Activated CD4-positive, alpha-beta T cell treated with anti-CD3 and anti-CD28 coated beads, Interleukin-2, amount 50 U/mL, for 1 hour (primary cell): ENCODE measurements at places on chromosomes 1 and 21.
A peak's percentile ranks its signal among the peaks of the same experiment; 100 is the strongest.

- DNase-seq = no peak
Observed at GRCh38 chr1:229012823-229013222, 258.1 kb upstream of the RAB4A start.

DNA sequence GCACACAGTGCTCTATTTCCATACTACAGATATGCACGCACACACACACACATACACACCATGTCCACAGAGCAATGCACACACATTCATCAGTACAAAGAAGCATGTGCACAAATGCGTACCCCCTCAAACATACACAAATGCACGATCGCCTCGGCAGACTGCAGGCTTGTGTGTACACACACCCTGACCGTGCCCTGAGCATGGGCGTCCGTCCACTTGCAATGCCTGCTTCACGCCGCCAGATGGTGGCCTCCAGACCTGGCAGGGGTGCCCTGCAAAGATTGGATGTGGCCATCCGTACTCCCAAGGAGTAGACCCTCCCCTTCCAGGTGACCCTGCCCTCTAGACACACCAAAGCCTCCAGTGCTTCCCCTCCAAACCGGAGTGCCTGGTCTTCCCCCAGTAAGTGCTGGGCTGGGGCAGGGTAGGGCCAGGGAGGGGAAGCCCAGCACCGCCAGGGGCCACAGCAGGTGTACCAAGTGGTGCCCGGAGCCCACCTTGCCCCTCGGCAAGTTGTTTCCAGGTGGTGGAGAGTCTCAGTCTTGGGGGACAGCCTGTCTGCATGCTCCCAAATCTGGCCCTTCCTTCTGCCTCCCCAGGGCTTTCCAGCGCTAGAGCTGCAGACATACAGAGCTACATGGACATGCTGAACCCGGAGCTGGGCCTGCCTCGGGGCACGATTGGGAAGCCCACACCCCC lies 20.6 kb downstream of the ESPN start:
- peak; percentile 52 for DNase-seq

- no peak for DNase-seq
Observed at GRCh38 chr1:59389847-59390246, 93.0 kb downstream of the FGGY start.

DNA sequence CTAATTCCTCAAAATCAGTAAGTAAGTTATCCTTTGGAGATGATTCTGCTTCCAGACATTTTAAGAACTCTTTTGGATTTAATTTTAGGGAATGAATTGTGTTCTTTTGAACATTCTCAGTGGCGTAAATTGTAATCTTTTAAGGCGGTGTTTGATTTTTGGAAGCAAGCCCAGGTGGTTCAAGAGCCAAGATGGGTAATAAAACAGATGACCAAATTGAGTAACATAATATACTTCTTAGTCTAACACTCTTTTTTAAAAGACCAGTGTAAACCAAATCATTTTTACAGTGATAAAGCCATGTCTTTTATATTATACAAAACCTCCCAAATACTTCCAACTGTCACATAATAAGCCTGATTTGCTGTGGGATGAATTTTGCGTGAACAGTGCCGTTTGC lies 133.8 kb downstream of the LRRC40 start:
- no peak for DNase-seq

- no peak for DNase-seq
Observed at GRCh38 chr21:35106246-35106835, 57.2 kb upstream of the RUNX1 start.

- no peak for DNase-seq
Observed at GRCh38 chr21:32392299-32392879, 423 bp downstream of the URB1 start.

DNA sequence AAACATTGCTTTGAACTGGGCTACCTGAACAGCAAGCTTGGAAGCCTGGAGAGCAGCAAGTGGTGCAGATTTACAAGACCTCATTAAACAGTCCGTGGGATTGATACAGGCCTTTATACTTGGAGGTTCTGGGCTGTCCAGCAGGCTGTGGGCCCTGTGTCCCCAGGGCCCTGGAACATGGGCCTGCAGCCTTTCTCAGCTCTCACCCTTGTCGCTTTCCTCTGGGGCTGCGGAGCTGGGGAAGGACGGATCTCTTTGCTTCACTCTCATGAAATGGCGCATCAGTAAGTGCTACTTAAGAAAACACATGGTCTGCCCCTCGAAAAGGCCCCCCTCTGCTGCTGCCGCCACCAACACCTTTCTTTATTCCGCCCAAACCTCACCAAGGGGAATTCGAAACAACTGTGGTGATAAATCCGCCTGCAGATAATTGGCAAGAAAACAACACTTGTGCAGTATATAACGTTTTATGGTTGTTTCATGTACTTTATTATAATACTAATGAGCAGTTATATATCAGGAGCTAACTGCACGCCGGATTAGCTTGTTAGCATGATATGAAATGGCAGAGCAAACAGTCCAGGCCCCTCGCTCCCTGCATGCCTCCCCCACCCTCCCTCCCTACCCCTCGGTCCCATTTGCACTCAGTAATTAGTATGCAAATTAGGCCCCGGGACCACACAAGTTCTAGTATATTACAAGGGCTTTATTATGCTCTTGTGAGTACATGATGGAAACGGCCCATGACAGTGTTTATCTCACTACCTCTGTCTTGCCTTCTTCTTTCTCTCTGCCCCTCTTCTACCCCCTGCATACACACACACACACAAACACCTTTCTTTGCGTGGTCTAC lies 131.5 kb downstream of the RNF220 start:
- no peak for DNase-seq

- no peak for DNase-seq
Observed at GRCh38 chr1:52955129-52955970, 28.3 kb downstream of the SCP2 start.

- no peak for DNase-seq
Observed at GRCh38 chr1:179840107-179840506, 37.5 kb downstream of the TOR1AIP2 start.

GRCh38 chr1:50493710-50494109 lies 70.5 kb upstream of the DMRTA2 start:
- no peak for DNase-seq

DNA sequence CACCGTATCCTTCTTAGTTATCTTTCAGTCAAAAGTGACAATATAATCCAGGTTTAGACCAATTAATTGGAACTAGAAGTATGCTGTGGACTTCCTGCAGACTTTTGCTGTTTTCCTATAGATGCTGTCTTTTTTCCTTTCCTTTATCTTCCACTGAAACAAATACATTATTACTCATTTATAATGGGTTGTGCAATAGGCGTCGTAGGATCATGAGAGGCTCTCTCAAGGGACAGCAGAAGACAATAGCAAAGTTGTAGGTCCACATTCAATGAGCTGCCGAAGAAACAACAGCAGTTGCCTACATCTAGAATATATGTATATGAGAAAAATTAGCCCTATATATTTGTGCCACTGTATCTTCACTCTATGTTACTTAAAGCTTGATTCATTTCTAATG lies 371.6 kb downstream of the AMY1C start:
- DNase-seq = no peak

GRCh38 chr1:97832481-97832880 lies 88.4 kb downstream of the DPYD start:
- no peak for DNase-seq

GRCh38 chr1:41902159-41902577 lies 16.6 kb downstream of the HIVEP3 start:
- no peak for DNase-seq

DNA sequence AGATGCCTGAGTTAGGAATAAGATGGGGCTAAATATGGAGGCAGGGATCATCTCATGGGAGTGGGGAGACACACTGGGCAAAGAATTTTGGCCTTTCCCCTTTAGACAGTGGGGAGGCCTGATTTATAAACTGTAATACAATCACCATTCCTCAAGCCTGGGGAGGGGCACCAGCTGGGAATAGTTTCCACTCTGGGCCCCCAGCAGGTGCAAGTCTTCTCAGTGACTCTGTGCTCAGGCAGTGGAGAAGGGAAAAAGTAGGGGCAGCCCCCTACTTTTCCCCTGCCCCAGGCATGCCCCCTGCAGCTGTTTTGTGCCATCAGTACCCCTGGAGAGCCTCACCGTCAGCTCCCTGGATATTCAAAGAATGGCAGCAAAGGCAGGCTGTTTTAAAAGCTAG lies 19.1 kb downstream of the COA7 start:
- no peak for DNase-seq

DNA sequence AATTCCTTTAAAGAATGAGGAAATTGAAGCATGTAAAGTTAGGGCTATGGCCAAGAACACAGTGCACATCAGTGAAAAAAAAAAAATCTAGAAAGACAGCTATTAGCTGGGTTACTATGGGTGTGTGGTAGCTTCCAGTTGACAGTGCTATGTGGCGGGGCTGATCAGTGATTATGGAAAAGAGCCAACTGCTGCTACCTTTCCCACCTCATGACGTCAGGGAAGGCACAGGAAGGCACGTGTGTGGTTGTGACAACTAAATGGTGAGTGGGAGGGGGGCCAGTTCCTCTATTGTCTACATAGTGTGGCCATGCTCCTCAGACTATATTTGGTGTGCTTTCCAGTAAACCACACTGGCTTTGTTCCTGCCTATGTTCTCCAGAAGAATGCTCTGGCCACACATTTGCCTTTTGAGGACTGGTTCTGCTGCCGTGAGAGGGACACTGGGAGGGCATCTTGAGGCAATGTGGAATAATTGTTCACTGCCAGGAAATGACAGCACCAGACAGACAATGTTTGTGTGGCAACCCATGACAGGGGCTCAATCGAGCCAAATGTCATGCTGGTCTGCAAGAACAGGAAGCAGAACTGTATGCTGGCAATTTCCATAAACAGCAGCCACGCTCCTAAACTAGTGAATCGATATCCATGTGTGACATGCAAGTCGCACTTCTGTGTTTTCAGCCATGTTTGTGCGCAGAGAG lies 3.0 kb upstream of the SDE2 start:
- DNase-seq = peak; percentile 56

DNA sequence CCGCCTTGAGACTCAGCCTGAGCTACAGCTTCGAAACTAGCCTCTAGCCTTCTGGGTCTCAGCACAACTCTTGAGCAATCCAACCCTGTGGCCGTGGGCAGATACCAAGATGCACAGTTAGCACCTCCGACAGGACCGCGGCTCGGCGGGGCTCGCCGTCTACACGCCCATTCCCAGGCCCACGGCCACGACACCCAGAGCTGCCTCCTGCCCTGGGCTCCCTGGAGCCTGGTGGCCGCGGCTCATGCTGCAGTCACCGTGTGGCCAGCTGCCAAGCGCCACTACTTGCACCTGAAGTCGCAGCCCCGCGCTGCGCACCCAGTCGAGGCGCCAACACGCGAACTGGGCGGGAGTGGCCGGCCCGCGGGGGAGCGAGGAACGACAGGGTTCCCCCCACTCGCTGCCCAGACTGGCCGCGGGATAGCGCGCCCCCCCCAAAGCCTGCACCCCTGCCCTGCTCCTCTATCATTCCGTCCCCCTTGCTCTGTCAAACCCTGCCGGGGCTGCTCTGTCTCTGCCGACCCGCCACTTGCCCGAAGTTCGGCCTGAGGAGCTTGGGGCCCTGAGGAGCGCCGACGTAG lies 729 bp upstream of the CDCA8 start:
- DNase-seq = peak; percentile 14

- no peak for DNase-seq
Observed at GRCh38 chr1:205840146-205840923, 9.6 kb downstream of the PM20D1 start.

GRCh38 chr1:215923129-215923824 lies 356.2 kb downstream of the KCTD3 start:
- no peak for DNase-seq

DNA sequence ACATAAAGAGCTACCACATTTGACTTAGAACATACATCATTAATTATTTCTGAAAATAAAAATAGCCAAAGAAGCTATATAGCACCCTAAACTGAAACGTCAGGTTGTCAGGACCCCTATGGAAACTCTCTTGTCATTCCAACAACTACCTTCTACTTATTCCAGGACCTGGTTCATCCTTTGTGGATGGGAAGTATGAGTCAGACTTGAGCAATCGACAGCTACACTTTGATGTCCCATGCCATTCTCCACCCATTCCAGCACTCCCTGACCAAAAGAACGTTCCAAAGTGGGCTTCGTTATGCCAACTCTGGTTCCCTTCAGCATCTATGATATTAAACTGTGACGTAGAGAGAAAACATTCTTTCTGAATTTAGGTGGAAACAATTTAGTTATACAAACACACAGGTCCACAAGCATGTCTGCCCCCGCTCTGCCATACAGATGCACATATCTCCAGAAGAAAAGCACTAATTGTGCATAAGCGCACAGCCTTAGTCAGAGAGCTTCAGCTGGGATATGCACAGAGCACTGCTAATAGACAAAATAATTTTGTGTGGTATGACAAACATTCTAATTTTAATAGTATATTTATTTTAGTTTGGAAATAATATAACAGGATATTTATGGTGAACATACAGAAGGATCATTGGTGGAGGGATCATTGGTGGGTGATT lies 723.1 kb upstream of the B3GALT2 start:
- no peak for DNase-seq

DNA sequence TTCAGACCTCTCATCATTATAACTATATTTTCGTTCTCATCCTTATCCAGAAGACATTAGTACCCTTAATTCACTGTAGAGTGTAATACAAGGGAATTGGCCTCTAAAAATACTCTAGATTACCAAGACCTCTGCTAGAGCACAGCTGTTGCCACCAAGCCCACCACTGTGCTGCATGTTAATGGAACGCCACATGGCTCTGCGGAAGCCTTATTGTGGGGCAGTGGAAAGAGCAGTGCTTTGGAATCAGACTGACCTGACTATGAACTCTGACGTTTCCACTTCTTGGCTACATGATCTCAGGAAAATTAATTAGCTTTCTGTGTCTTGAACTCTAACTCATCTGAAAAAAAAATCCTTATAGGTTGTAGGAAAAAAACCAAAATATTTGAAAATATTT lies 222.1 kb downstream of the LMX1A start:
- no peak for DNase-seq

GRCh38 chr1:207179036-207179435 lies 75.0 kb downstream of the C4BPA start:
- no peak for DNase-seq

- no peak for DNase-seq
Observed at GRCh38 chr1:109995536-109995935, 11.0 kb downstream of the AHCYL1 start.

DNA sequence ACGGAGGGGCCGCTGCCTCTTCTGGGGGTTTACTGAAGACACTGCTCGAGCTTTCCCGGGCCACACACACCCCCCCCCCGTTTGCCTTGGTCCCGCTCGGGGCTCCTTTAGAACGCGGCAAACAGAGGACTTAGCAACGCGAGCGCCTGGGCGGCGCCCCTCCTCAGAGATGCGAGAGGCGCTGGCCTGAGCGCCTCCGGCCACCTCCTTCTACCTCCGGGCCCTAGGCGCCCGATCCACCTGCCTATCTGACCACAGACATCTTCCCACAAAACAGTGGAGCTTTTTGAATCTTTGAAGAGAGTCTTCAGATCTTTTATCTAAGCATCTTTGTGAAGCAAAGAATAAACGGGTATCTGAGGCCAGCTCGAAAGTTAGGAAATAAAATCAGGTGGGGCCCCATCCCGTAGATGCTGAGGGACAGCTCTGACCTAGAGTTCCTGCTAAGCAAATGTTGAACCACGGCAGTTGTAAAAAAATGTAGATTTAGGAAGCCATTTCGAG lies 436 bp upstream of the TTLL7 start:
- DNase-seq = no peak
